ENCODE measurements at places on chromosomes 7 and 10.

DNA sequence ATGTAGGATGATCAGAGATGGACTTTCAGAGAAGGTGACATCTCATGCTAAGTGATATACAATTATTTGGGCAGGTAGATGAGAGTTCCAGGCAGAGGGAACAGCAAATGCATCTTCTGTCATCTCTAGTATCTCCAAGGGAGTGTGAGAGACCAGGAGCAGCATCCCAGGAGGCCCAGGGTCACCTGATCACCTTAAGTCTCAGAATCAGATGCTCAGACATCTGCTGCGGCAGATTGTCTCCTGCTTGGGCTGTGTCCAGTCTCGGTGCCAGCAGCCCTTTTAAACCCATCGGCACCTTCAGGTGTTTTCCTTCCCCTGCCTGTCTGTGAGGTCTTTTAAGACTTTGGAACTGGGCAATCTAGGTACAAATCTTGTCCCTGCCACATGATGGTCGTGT lies 690.6 kb downstream of the LRMDA start:
- H3K27ac ChIP-seq, result no peak overlapping the region
- DNase-seq, result no peak
- no peaks in the 10 kb centered on the region for H3K27me3 ChIP-seq
- H3K4me1 ChIP-seq, result no peaks in the 10 kb centered on the region
- H3K36me3 ChIP-seq, result no peaks in the 10 kb centered on the region
- H3K4me3 ChIP-seq, result no peak overlapping the region

DNA sequence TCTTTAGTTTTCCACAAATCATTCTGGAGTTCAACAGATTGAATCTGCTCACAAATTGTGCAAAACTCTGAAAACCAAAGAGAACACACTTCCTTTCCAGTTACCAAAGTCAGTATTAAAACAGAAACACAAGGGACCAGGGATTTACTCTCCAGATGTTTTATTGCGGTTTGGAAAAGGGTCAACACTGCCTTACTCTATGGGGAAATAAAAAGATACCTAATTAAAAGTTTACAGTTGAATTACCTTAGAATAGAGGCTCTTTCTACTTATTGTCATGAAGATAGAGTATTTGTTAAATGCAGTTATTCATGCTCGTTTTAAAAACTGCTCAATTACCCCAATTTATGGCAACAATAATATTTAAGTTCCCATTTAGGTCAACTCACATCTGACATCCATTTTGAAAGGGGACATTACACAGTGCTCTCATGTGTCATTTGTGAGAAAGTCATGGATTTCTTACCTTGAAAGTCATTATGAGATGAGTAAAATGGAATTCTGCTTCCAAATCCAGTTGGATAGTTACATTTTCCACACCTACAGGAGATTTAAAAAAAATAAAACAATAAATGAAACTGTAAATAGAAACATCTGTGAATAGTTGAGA lies 8.4 kb downstream of the LAMB1 start:
- H3K27ac ChIP-seq, result no peak overlapping the region
- H3K4me3 ChIP-seq, result no peak overlapping the region
- H3K27me3 ChIP-seq, result peaks cover 42% of the 10 kb centered on the region
- no peak for DNase-seq

- H3K36me3 ChIP-seq, result no peaks in the 10 kb centered on the region
- H3K27me3 ChIP-seq, result peaks cover 69% of the 10 kb centered on the region
- peaks cover 61% of the 10 kb centered on the region for H3K4me1 ChIP-seq
Measured at GRCh38 chr7:101170617-101171441, 5.5 kb upstream of the VGF start.

DNA sequence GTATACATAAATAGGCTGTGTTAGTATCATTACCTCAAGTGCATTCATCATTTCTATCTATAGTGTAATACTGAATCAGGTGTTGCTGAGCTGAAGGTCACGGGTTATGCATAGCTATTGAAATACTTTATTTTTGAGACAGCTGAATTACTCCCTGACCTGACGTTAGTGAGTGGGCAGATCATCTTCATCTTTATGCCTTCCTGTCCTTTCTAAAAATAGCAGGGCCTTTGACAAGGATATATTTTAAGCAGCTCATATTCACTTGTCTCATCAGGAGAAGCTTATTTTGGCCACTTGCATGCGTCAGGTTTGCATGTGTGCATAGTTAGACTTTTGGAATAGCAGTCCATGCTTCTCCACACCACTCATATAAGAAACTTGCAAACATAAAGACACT lies 63.6 kb upstream of the DKK1 start:
- no peak overlapping the region for H3K27ac ChIP-seq
- H3K4me3 ChIP-seq, result no peak overlapping the region
- peaks cover 4% of the 10 kb centered on the region for H3K4me1 ChIP-seq
- no peak for DNase-seq

- no peak overlapping the region for H3K4me3 ChIP-seq
- no peak for DNase-seq
- H3K27ac ChIP-seq, result no peak overlapping the region
- no peaks in the 10 kb centered on the region for H3K27me3 ChIP-seq
- no peaks in the 10 kb centered on the region for H3K4me1 ChIP-seq
Measured at GRCh38 chr7:81478664-81479063, 291.2 kb downstream of the HGF start.

DNA sequence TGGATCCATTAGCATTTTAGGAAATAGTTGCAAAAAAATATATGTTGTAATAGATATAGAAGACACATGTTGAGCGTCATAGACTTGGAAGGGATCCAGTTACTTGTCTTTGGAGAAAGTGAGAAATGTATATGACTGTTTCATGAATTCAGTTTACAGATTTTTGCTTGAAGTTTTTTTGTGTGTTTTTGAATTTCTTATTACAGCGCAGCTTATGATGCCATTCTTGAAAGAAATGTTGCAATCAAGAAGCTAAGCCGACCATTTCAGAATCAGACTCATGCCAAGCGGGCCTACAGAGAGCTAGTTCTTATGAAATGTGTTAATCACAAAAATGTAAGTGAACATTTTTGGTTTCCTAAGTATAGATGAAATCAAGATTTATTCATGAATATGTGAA lies 98.2 kb downstream of the MAPK8 start:
- no peaks in the 10 kb centered on the region for H3K4me1 ChIP-seq
- H3K27me3 ChIP-seq, result no peaks in the 10 kb centered on the region
- no peak overlapping the region for H3K4me3 ChIP-seq
- H3K36me3 ChIP-seq, result peaks cover 13% of the 10 kb centered on the region
- no peak overlapping the region for H3K27ac ChIP-seq

DNA sequence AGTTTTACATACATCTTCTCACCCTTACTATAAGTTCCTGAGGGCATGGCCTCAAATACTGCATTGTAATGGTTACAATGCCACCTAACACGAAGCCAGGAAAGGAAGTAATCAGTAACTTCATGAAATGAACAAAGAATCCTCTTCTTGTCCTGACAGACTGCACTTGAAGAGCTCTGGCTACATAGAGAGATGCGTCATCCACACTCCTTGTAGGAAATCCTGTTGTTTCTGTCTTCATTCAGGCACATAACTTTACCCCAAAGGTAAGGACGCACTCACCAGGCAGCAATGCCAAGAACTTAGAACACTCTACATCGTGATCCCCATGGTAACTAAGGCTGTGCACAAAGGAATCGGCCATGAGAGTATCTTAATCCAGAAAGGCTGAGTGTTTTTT lies 80.3 kb upstream of the ARID5B start:
- no peak overlapping the region for H3K4me3 ChIP-seq
- no peak overlapping the region for H3K27ac ChIP-seq
- no peaks in the 10 kb centered on the region for H3K27me3 ChIP-seq
- no peak for DNase-seq

- no peak overlapping the region for H3K4me3 ChIP-seq
- no peaks in the 10 kb centered on the region for H3K36me3 ChIP-seq
- no peaks in the 10 kb centered on the region for H3K4me1 ChIP-seq
Measured at GRCh38 chr10:65342245-65342644, 1583.6 kb upstream of the LRRTM3 start.

- H3K36me3 ChIP-seq, result peaks cover 92% of the 10 kb centered on the region
- peaks cover 78% of the 10 kb centered on the region for H3K4me1 ChIP-seq
- no peak for DNase-seq
- no peak overlapping the region for H3K4me3 ChIP-seq
Measured at GRCh38 chr7:43630482-43630881, 47.6 kb downstream of the STK17A start.

GRCh38 chr7:135147341-135147898 lies 452 bp upstream of the TMEM140 start:
- DNase-seq, result no peak
- peaks cover 66% of the 10 kb centered on the region for H3K4me1 ChIP-seq
- no peaks in the 10 kb centered on the region for H3K27me3 ChIP-seq
- H3K27ac ChIP-seq, result peak overlapping the region; percentile 93

- peaks cover 65% of the 10 kb centered on the region for H3K4me1 ChIP-seq
- H3K27ac ChIP-seq, result no peak overlapping the region
Measured at GRCh38 chr10:6146013-6146785, 56.5 kb upstream of the PFKFB3 start.

GRCh38 chr10:60732807-60733516 lies 45.3 kb upstream of the CDK1 start:
- peaks cover 38% of the 10 kb centered on the region for H3K4me1 ChIP-seq
- H3K4me3 ChIP-seq, result peak overlapping the region; percentile 93
- H3K36me3 ChIP-seq, result peaks cover 4% of the 10 kb centered on the region
- peaks cover 4% of the 10 kb centered on the region for H3K27me3 ChIP-seq
- peak; percentile 45 for DNase-seq

DNA sequence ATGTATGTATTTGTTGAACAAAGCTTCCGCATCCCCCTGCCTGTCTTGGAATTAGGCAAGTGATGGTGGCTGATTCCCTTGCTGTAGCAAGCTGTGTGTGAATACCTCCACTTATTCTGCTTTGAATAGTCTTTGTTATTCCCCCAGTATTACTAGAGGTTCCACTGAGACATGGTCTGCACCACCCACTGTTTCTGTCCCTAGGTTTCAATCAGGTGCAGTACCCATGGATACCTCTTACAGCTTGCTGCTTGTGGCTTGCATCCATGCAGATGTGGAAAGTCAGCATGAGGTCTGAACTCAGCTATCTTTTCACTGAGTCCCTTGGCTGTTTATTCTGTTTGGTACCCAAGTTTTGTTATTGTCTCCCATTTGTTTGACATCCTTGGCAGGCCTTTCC lies 447.4 kb downstream of the GRM8 start:
- no peaks in the 10 kb centered on the region for H3K36me3 ChIP-seq
- H3K27ac ChIP-seq, result no peak overlapping the region
- H3K4me3 ChIP-seq, result no peak overlapping the region
- DNase-seq, result no peak
- H3K27me3 ChIP-seq, result no peaks in the 10 kb centered on the region

DNA sequence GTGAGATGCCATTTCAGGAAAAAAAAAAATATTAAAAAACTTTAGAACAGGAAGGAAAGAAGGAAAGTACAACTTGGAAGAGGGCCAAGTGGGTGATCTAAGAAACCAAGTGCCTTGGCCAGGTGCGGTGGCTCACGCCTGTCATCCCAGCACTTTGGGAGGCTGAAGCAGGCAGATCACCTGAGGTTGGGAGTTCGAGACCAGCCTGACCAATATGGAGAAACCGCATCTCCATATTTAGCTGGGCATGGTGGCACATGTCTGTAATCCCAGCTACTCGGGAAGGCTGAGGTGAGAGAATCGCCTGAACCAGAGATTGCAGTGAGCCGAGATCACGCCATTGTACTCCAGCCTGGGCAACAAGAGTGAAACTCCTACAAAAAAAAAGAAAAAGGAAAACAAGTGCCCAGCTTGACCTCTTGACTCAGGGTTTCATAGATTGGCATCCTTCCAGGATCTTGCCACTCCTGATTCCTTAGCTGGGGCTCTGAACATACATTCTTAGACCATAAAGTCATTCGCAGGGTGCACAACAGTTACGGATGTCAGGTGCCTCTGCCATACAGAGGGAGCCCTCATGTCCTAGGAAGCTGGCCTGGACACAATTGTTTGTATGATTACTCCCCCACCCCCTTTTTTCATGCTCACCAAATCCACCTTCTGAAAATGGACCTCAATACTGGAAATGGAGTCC lies 2.1 kb upstream of the GUSB start:
- no peak overlapping the region for H3K4me3 ChIP-seq
- no peak overlapping the region for H3K27ac ChIP-seq
- no peak for DNase-seq

- no peak for DNase-seq
- peaks cover 37% of the 10 kb centered on the region for H3K36me3 ChIP-seq
- peaks cover 6% of the 10 kb centered on the region for H3K4me1 ChIP-seq
- no peak overlapping the region for H3K27ac ChIP-seq
Measured at GRCh38 chr7:70571961-70572360, 560.0 kb upstream of the GALNT17 start.

GRCh38 chr7:94632338-94633013 lies 23.5 kb downstream of the SGCE start:
- no peaks in the 10 kb centered on the region for H3K4me1 ChIP-seq
- H3K4me3 ChIP-seq, result no peak overlapping the region
- peaks cover 5% of the 10 kb centered on the region for H3K27me3 ChIP-seq

GRCh38 chr7:134720091-134720935 lies 59.1 kb upstream of the CALD1 start:
- no peak for DNase-seq
- no peak overlapping the region for H3K27ac ChIP-seq
- no peaks in the 10 kb centered on the region for H3K36me3 ChIP-seq
- no peaks in the 10 kb centered on the region for H3K27me3 ChIP-seq
- H3K4me1 ChIP-seq, result no peaks in the 10 kb centered on the region

DNA sequence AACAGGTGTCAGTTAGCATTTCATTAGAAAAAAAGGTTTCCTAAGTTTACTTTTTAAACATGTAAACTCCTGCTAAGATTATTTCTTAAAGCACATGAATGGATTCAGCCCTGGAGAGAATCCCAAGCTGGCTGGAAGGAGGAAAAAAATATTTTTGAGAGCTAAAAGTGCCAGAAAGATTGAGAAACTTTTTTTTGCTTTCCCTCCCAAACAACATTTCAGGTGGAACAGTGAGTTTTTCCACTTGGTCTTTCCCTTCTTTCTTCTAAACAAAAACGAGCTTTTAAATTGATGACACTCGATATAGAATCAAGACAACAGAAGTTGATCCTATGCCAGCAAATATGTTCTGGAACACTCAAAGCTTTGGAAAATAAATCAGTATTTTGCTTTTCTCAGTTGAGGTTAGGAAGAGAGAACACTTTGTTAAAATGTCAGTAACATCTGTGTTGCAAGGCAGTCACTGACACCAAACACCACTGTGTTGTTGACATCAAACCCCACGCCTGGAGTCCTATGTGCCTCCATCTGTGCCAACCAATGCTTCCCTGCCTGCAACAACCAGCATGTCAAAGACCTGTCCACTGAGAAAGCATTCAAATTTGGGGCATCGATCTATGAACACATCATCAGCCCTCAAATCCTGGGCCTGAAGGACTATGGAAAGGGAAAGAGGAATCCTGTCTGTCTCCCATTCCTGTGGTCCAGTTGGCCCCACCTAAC lies 22.9 kb upstream of the INSIG1 start:
- no peak overlapping the region for H3K27ac ChIP-seq
- no peaks in the 10 kb centered on the region for H3K36me3 ChIP-seq

GRCh38 chr7:151025924-151026671 lies 1.8 kb upstream of the ATG9B start:
- H3K27me3 ChIP-seq, result peaks cover 22% of the 10 kb centered on the region
- H3K36me3 ChIP-seq, result peaks cover 6% of the 10 kb centered on the region
- H3K27ac ChIP-seq, result no peak overlapping the region
- no peak overlapping the region for H3K4me3 ChIP-seq
- H3K4me1 ChIP-seq, result peaks cover 22% of the 10 kb centered on the region
- no peak for DNase-seq

GRCh38 chr7:11758627-11759111 lies 73.3 kb downstream of the THSD7A start:
- DNase-seq, result no peak
- no peak overlapping the region for H3K4me3 ChIP-seq
- H3K27ac ChIP-seq, result no peak overlapping the region
- H3K36me3 ChIP-seq, result no peaks in the 10 kb centered on the region
- H3K27me3 ChIP-seq, result no peaks in the 10 kb centered on the region

GRCh38 chr10:69684020-69684980 lies 54.3 kb downstream of the FAM241B start:
- no peak overlapping the region for H3K27ac ChIP-seq
- peaks cover 20% of the 10 kb centered on the region for H3K27me3 ChIP-seq
- H3K36me3 ChIP-seq, result no peaks in the 10 kb centered on the region
- no peak for DNase-seq
